Stimulated activated CD8-positive, alpha-beta memory T cell treated with anti-CD3 and anti-CD28 coated beads, Interleukin-2, amount 100 ng/mL, for 1 hour (primary cell): ENCODE measurements at places on chromosomes 2 and 18.

GRCh38 chr2:200086911-200087310 is 131.5 kb downstream of the MAIP1 start:
- no peak for DNase-seq

- no peak for DNase-seq
These were observed 49.7 kb upstream of the MAPRE2 start for GRCh38 chr18:34991561-34991960.

- no peak for DNase-seq
These were observed 40.3 kb downstream of the PTGR3 start for GRCh38 chr18:75168619-75169018.

DNA sequence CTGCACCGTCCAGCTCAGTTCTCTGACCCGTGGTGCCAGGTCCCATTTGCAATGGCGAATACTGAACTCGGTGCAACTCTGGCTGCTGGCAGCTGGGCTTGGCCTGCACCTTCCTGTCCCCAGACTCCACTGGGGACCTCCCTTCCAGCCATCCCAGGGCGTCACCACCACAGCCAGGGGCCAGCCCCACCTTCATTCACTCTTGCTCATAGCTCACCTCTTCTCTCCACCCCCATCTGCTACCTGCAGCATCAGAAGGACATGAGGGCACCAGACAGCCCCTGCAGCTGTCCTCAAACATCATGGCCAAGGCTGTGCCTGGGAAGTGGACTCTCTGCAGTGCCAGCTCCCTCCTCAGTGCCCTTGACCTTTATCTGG is 16.2 kb upstream of the ALPI start:
- no peak for DNase-seq

DNA sequence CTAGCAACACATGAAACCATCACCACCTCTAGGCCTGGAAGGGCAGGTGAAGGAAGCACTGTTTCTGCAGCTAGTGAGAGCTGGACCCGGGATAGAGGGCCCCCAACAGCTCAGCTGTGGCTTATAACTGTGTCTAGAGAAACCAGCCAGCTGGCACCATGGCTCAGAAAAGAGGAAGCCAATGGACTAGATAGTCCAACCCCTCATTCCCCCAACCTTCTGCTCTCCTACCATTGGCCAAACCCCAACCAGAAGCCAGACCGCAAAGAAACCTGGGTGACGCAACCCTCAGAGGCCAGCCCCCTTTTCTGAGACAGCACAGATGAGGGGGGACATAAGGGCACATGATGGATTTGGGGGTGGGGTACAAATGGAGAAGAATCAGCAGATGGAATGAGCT is 24.3 kb downstream of the SMYD1 start:
- no peak for DNase-seq

GRCh38 chr2:22221006-22221405 is 1097.2 kb downstream of the TDRD15 start:
- no peak for DNase-seq

- DNase-seq, result no peak
These were observed 117.3 kb downstream of the THADA start for GRCh38 chr2:43478412-43479086.

DNA sequence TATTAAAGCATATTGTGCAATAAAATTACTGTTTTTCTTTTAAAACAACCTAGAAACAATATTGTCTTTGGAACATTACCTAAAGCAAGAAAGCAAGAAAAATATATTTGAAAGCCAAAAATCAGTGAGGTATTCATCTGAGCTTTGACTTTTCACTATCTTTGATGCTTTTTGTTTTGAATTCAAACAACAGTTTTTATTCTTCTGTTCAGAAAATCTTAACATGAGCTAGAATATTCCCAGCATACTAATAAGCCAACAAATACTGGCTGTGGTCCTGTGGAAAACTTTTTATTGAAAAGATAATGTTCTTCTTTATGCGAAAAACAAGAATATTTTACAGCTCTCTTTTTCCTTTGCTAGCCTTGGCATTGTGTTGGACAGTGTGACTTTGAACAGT is 19.8 kb downstream of the FAM171B start:
- DNase-seq, result no peak

- no peak for DNase-seq
These were observed 12.6 kb downstream of the GKN1 start for GRCh38 chr2:68987021-68987503.

DNA sequence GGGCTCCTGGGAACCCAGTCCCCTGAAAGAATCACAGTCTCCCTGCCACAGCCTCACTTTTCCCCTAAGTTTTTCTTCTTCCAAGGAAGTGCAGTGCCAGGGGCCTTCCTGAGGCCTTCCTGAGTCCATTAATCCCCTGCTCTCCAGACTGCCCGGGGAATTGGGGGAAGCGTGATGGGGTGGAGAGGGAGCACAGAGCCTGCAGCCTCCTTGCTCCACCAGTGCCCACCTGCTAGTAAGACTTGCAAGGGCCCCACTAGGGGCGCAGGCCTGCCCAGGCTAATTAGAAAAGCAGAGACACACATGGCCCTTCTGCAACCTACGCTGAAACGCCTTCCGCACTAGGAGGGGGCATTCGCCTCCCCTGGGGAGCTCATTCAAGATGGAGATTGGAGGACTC is 110.6 kb downstream of the MRO start:
- DNase-seq, result no peak

DNA sequence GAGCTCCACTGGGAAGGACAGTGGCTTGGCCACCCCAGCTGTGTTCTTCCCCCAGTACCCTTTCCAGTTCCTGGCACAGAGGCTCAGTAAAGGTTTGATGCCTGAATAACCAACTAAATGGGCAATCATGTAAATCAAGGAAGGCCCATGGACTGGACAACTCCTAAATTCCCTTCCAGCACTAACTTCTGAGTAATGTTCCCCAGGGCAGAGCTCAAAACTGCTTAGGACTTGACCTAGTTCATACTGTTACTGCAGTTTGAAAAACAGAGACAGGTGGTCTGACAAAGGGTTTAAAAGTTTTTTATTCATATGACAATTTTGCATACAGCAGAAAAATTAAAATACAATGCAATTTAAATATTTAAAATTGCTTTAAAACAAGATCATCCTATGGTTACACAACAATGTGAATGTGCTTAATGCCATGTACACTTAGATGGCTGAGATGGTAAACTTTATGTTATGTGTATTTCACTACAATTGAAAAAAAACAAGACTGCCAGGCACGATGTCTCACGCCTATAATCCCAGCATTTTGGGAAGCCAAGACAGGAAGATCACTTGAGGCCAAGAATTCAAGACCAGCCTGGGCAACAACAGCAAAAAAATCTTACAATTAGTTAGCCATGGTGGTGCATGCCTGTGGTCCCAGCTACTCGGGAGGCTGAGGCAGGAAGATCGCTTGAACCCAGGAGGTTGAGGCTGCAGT is 26.2 kb downstream of the PCBP1 start:
- no peak for DNase-seq

- DNase-seq, result no peak
These were observed 251.9 kb upstream of the CHAC2 start for GRCh38 chr2:53515435-53516332.

GRCh38 chr18:12420821-12421421 is 13.2 kb downstream of the PRELID3A start:
- no peak for DNase-seq

- no peak for DNase-seq
These were observed 428.3 kb downstream of the NCKAP5 start for GRCh38 chr2:133139847-133140533.

DNA sequence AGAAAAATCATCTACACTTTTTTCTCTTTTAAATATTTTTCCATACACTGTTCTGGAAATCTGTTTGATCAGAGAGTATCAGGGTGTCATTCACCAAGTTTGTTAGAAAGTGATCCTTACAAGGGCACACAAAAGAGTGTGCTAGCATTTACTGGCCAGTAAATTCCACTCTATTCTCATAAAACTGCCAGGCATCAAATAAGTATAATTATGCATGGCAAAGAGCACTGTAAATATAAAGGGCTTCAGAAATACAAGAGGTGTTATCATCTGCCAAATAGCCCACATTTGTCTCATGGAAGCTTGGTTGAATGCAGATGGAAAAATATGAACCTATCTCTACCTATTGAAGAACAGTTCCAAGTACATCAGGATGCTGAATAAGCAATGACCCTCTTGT is 847.3 kb upstream of the ACVR2A start:
- DNase-seq, result no peak

- no peak for DNase-seq
These were observed 8.2 kb downstream of the BCL2 start for GRCh38 chr18:63311118-63312018.

GRCh38 chr2:223109341-223109740 is 57.4 kb downstream of the KCNE4 start:
- no peak for DNase-seq

GRCh38 chr2:104570259-104570658 is 283.7 kb upstream of the POU3F3 start:
- no peak for DNase-seq

GRCh38 chr2:102796337-102796736 is 34.5 kb downstream of the TMEM182 start:
- DNase-seq, result no peak

GRCh38 chr2:31728406-31729064 is 147.8 kb upstream of the SRD5A2 start:
- DNase-seq, result no peak

DNA sequence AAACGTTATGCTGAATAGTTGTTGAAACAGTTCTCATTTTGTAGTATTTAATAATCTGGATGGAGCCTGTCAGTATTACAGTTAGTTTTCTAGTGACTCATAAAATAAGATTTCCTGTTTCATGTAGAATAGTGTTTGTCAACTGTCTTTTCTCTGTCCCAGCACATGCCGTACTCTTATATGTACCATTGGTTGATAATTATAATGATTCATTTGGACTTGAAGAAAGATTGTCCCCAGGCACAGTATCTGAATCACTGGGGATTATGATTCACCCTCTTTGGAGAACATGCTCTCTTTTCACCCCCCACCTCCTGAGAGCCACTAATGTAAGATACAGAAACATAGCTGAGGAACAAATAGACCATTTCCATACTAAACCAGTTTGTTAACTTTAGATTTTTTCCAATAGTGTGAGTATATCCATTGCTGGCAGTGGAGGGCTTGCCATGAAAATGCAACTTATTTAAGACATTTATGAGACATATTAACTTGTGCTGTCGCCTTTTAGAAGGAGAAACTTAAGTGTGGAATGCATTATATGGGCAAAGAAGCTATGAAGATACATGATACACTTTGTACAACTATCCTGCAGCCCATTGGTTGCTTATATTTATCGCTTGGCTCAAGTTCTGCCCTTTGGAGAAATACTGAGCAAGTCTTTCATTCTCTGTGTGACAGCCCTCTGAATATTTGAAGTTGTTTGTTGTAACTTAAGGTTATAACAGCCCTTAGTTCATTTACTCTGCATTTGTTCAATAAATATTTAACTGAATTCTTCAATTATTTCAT is 12.4 kb downstream of the COPS8 start:
- no peak for DNase-seq

DNA sequence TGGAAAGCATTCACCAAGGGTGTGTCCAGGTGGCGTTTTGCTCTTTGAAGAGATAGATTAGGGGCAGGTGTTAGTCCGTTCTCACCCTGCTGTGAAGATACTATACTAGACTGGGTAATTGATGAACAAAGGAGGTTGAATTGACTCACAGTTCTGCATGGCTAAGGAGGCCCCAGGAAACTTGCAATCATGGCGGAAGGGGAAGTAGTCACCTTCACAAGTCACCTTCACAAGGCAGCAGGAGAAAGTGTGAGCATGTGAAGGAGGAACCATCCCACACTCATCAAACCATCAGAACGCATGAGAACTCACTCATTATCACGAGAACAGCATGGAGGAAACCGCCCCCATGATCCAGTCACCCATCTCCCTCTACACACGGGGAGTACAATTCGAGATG is 135.7 kb upstream of the NFATC1 start:
- DNase-seq, result no peak
